ENCODE measurements at places on chromosomes 4 and X.

DNA sequence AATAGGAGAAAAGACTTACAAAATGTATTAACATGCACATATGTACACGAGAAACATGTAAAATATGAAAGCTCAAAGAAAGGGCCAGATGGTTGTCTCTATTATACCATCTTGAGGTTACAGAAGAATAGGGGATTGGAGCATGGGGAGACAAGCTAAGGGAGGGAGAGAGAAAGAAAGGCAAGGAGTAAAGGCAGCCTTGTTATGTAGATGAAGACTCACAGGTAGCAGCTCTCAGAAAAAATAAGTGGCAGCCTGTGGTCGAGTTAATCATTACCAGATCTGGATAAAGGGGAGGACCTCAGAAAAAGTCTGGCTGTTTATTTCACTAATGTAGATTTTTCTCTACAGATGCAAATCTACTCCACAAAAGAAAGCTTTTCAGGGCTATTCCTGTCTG is 26.6 kb upstream of the PPP1R2C start:
- no peak for DNase-seq

DNA sequence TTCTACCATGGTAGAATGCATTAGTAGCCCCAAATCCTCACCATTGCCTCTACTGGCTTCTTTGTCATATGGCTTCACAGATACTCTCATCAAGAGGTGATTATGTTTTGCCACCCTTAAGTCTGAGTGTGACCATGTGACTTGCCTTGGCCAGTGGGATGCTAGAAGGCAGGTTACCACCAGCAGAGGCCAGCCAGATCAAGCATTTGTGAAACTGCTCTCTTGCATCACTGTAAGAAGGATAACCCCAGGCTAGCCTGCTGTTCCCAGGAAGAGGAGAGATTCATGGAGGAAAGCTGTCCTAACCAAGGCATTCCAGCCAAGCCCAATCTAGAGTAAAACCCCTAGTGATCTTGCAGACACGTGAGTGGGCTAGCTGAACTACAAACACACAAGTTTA is 46.8 kb downstream of the USP46 start:
- DNase-seq = no peak

GRCh38 chr4:103050736-103051436 is 25.7 kb downstream of the SLC9B2 start:
- no peak for DNase-seq

DNA sequence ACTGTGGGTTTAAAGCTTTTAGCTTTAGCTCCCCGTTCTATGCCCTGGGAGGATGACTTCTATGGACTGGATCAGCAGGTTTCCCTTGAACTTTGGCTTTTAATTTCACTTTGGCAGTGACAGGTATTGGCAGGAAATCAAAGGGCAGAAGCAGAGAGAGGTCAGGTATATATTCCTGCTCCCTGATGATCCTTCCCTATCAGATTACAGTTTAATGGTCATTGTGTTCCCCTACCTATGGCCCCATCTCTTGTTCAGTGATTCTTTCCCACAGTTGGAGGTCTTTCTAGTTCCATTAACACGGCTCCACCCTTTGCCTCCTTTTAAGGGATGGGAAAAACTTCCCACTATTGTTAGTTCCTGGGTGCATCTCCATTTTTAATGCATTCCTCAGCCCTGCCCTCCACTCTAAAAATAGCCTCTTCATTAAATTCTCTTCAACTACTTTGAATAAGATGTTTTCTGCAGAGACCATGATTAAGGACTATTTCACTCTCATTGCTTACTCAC is 107.8 kb upstream of the TMEM47 start:
- no peak for DNase-seq

DNA sequence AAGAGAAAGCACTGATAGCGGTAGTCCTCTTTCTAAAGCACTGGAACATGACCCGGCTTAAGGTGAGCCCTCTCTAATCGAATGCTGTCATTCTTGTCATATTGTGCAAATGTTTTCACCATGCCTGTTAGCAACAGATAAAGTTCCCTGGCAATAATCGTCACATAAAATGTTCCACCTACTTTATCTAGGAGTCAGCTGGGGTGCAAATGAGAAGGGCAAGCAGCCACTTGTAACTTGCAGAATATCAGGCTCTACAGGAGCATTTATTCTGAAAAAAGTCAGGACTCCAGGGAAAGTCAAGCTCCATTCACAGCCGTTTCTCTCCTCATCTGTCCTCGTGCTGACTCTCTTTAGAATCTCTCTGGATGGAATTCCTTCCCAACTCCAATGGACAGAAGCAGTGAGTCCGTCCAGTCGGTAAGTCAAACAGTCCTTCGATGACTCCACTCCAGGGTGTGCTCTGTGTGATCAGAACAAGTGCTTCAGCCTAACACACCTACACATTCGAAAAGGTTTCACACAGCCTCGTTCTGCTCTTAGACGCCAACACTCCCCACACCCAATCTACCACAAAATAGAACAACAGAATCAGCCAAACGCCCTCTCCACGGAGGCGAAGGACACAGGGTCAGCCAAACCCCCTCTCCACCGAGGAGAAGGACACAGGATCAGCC is 101.7 kb upstream of the FRG1 start:
- DNase-seq = no peak

- no peak for DNase-seq
Measured at GRCh38 chrX:23938690-23939089, 30.9 kb downstream of the CXorf58 start.

DNA sequence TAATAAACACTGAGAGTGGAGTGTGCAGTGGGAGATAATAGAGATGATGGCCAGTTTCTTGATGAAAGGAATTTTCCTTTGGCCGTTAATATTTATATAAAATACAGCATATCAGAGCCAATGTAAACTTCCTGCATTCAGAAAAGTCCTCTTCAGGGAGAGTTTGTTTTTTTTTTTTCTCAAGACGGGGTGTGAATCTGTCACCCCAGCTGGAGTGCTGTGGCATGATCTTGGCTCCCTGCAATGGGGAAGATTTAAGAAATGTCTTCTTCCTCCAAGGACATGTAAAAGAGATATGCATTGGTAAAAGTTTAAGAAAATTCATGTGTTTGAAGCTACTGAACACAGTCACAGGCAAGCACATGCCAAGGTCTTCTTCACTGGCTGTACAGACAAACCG is 25.4 kb upstream of the TBC1D9 start:
- no peak for DNase-seq

DNA sequence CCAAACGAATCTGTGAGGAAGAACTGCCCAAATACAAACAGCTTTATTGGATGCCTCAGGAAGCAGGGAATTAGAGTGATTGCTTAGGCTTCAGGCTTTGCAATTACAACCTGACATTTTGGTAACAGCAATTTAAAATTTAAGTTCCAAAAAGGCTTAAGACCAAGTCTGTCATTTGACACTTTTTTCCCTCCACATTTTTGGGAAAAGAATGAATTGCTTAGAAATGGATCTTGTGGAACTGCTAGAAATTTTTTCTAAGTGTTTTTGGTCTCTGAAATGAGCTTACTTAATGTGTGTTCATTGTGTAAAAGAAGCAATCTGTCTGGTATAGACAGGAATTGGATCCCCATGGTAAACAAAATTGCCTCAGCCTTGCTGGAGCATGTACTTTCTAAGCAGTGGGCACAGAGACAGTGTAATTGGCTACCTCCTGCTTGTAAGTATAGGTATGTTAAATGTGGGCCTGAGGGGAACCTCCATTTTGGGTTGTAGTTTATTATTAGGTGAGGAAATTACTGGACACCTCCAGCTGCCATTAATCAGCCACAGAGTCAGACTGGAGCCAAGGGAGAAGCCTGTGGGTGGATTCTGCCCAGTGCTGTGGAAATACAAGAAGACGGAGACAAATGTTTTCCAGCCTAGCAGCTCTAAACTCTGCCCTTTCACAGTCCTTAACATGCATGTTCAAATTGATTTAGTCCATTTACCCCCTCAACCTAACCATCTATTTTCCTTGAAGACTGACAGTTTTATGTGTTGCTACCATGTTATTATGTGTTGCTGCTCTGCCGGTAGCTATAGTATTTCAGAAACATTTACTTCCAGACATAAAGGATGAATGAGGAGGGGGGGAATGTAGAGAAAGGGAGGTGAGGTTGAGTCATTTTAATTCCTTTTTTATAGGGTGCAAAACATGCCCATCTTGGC is 473.0 kb downstream of the SPRY1 start:
- DNase-seq = no peak

DNA sequence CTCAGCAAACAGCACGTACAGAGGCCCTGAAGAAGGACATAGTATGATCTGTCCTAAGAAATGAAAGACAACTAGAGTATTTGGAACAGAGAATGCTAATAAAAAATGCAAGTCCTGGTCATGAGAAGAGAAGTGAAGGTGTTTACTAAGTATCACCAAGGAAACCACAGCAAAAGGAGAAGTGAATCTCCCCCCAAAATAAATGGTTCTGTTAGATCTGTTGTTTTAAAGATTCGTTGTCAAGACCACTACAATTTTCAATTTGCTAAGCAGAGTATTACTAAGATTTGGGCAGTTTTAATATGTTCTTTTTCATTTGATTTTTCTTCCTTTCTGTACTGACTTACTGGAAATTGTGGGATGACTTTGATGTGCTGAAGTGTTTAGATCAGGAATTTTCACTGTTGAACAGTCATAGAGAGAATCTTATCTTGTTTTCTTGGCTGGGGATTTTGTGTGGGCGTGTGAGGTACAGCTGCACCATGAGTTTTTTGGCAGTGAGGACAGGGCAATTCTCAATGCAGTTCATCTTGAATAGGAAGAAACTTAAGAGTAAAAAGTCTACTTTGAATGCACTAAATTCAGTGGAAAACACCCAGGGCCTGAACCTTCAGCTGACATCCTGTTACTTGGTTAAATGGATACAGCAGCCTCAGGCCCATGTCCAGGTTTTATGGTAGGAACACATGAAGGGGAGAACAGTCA is 132.2 kb downstream of the STIM2 start:
- DNase-seq = no peak

DNA sequence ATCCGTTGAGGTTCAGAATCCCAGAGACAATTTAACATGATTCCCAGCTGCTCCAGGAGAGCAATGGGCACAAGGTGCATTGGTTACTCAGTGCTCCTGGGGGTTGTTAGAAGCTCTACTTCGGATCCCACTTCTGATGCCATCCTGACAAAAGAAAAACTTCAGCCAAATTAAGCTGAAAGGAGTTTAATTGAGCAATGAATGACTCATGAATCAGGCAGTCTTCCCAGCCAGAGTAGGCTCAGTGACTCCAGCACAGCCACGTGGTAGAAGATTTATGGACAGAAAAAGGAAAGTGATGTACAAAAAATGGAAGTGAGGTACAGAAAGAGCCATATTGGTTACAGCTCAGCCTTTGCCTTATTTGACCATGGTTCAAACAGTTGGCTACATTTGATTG is 95.7 kb downstream of the PWWP3B start:
- no peak for DNase-seq

DNA sequence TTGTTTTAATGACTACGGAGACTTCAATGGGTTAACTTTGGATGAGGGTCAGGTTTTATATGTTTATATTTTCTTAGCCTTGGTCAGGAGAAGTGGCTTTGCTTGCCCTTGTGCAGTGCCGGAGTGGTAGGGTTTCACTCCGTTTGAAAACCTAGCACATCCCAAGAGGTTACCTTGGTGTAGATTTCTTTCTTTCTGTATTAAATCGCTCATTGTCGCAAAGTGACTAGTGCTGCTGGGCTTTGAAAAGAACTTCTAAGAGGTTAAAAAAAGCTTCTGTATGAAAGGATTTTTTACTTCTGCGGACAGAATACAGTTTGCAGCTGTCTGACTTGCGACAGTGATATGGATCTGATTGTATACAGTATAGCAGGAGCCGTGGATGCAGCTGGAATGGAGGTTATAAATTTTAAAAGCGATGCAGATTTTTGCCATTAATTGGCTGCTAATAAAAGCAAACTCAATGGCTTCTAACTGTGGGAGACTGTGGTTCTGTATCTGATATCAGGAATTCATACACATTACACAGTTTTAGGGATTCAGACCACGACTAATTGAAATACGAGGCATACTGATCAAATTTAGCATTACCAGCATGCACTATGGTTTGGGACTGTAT is 340.9 kb upstream of the PITX2 start:
- no peak for DNase-seq

- no peak for DNase-seq
Measured at GRCh38 chrX:85543866-85544265, 164.4 kb upstream of the POF1B start.

DNA sequence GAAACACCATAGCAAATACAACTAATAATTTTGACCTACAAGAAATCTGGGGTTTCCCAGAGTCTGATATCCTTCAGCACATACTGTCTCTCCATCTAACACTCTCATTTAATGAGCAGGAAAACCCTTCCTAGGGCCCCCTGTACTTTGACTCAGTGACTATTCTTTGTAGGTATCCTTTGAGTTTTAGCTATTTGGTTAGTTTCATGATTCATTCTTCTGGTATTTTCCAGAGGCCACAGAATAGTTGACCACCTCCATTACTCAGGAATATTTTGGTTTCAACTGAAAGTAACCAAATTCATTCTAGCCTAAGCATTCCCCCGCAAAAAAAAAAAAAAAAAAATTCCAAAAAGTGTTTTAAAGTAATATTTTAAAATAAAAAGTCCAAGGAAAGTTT is 140.0 kb downstream of the IDS start:
- DNase-seq = no peak

DNA sequence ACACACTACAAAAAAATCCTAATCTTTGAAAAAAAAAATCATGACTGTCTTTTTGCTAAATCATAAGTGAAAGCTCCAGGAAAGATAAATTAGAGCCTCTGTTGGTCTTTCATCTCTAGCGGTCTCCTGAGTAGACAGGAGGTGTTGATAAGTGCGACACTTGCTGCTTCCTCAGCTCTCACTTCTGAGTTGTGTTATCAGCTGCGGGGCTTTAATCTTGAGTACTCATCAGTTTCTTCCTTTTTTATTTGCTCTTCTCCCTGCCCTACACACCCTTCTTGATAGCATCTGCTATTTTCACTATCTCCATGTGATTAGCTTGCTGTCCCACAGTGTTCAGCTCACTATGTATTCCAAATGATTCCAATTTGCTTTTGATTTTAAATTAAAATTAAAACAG is 1449.2 kb downstream of the C4orf33 start:
- no peak for DNase-seq

DNA sequence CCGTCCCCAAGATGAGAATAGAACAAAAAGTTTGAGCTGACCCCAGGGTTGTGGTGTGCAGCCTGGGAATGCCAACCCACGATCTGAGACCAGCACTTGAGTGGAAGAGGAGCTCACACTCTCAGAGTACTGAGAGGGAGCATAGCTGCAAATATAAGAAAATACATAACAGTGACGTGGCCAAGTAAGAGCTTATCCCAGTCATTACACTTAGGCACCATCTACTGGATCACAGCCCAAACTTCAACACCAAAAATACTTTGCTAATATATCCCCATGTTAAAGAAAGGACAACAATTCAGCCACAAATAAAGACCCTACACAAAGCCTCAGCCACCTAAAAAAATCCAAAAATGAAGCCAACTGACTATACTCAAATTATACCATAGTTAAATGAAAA is 33.3 kb upstream of the CXCL6 start:
- no peak for DNase-seq
